ENCODE measurements at places on chromosomes 16 and 17. TPM values are rescaled to one million over a fixed set of nuclear protein-coding genes. Genes with fewer than 3 reads are reported as not detected.

- no peak for DNase-seq
- H3K27ac ChIP-seq = no peak overlapping the region
- H3K4me3 ChIP-seq = no peak overlapping the region
- peaks cover 4% of the 10 kb centered on the region for H3K27me3 ChIP-seq
- H3K4me1 ChIP-seq = peaks cover 4% of the 10 kb centered on the region
Measured at GRCh38 chr17:27384726-27385125, 71.5 kb upstream of the KSR1 start.

DNA sequence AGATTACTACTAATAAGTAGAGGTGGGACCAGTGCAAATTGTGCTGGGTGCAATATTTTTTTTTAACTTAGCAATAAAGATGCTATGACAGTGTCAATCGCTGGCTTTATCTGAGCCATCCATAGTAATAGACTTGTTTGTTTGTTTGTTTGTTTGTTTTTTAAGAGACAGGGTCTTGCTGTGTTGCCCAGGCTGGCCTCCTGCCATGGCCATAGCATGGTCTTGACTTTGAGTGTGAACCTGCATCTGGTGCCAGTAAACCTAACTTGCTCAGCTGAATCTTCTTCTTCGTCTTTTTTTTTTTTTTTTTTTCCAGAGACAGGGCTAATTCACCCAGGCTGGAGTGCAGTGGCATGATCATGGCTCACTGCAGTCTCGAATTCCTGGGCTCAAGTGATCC is 46.6 kb downstream of the ZNRF1 start:
- H3K36me3 ChIP-seq = peaks cover 12% of the 10 kb centered on the region
- DNase-seq = no peak
- H3K27ac ChIP-seq = no peak overlapping the region
- H3K4me3 ChIP-seq = no peak overlapping the region
- peaks cover 5% of the 10 kb centered on the region for H3K4me1 ChIP-seq
- H3K27me3 ChIP-seq = no peaks in the 10 kb centered on the region

- DNase-seq = no peak
- peaks cover 5% of the 10 kb centered on the region for H3K27me3 ChIP-seq
- no peaks in the 10 kb centered on the region for H3K36me3 ChIP-seq
- H3K27ac ChIP-seq = no peak overlapping the region
- no peaks in the 10 kb centered on the region for H3K4me1 ChIP-seq
Measured at GRCh38 chr16:8023326-8023725, 567.0 kb downstream of the TMEM114 start.

CDYL2 gene
- total RNA-seq = 6.3 TPM

ZFP3 gene
- total RNA-seq = 0.53 TPM

GRCh38 chr16:3643095-3643730 is 11.3 kb upstream of the DNASE1 start:
- peaks cover 36% of the 10 kb centered on the region for H3K4me1 ChIP-seq
- peak; percentile 44 for DNase-seq
- H3K36me3 ChIP-seq = peaks cover 12% of the 10 kb centered on the region
- H3K4me3 ChIP-seq = peak overlapping the region; percentile 67
- H3K27ac ChIP-seq = peak overlapping the region; percentile 83

- peaks cover 13% of the 10 kb centered on the region for H3K4me1 ChIP-seq
- DNase-seq = no peak
- H3K4me3 ChIP-seq = no peak overlapping the region
- H3K36me3 ChIP-seq = no peaks in the 10 kb centered on the region
- H3K27ac ChIP-seq = no peak overlapping the region
Measured at GRCh38 chr17:75335315-75335714, 46.1 kb upstream of the SLC25A19 start.

DNA sequence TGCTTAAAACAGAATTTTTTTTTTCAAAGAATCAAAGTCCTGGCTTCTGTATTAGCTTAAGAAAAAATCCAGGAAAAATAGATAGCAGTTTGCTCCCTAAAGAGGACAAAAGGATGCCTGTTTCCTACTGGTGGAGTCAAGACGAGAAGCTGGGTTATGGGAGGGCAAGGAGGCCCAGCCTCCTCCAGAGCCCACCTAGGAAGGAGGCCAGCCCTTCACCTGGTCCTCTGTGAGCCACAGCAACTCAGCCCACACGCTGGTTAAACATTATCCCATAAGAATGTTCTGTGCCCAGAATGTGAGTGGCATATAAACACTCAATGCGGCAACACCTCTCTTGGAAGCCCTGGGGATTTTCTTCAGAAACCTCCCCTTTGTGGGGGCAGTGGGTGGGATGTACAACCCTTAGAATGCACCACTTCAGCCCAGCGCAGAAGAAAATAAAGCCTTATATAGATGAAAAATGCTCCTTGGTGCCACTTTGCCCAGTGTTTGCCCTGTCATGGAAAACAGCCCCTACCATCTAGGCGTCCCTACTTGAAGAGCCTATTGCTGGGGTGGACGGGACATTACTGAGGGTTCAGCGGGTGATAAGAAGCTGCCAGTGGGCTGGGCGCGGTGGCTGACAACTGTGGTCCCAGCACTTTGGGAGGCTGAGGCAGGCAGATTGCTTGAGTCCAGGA is 48.0 kb downstream of the TEKT5 start:
- no peak overlapping the region for H3K4me3 ChIP-seq
- DNase-seq = no peak
- H3K36me3 ChIP-seq = no peaks in the 10 kb centered on the region
- H3K4me1 ChIP-seq = peaks cover 10% of the 10 kb centered on the region

DNA sequence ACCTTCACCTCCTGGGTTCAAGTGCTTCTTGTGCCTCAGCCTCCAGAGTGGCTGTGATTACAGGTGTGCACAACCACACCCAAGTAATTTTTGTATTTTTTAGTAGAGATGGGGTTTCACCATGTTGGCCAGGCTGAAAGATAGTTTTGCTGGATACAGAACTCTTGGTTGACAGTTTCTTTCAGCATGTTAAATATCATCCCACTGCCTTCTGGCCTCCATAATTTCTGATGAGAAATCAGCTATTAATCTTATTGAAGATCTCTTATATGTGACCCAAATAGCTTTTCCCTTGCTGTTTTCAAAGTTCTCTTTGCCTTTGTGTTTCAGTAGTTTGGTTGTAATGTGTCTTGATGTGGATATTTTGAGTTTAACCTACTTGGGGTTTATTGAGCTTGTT is 50.3 kb upstream of the BRD7 start:
- peaks cover 4% of the 10 kb centered on the region for H3K4me1 ChIP-seq
- H3K4me3 ChIP-seq = no peak overlapping the region
- peaks cover 3% of the 10 kb centered on the region for H3K27me3 ChIP-seq
- no peak for DNase-seq
- H3K27ac ChIP-seq = no peak overlapping the region

STAC2 gene
- total RNA-seq = 1.5 TPM

DNA sequence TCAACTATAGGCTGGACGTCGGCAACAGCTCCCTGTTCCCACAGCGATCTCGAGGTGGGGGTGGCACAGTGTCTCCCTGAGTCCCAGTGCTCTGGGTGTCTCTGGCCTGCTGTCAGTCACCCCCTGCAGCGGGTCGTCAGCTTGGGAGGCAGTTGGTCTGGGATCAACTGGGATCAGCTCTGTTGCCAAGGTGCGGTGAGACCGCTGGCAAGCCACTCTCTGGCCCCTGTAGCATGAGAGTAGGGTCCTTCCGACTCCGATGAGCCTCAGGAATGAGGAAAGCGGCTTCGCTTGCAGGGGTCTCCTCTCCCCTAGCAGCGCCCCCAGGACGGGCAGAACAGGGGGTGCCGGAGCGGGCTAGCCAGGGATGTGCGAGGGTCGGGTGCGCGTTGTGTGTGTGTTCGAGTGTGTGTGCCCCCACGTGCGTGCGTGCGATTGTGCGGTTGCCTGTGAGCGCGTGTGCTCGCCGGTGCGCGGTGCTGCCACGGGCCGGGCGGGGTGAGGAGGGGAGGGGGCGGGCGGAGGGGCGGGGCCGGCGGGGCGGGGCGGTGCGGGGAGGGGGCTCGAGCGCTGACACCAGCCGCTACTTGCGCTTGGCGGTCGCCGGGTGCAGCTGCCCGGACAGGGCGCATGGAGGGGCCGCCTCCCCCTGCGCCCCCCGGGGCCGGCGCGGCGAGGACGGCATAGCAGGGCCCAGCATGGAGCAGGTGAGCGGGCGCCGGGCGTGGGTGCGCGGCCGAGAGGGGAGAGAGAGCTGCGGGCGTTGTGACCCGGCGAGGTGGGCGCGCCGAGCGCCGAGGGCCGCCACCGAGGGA is 9.4 kb upstream of the ARHGAP23 start:
- H3K27ac ChIP-seq = peak overlapping the region; percentile 72
- no peak for DNase-seq
- H3K36me3 ChIP-seq = no peaks in the 10 kb centered on the region
- peaks cover 41% of the 10 kb centered on the region for H3K27me3 ChIP-seq
- peaks cover 8% of the 10 kb centered on the region for H3K4me1 ChIP-seq

ZDHHC1 gene
- 11.3 TPM for total RNA-seq

FOXC2 gene
- 11.3 TPM for total RNA-seq

NEUROD2 gene
- total RNA-seq = not detected

GRCh38 chr17:10384175-10384574 is 11.4 kb upstream of the MYH13 start:
- H3K27me3 ChIP-seq = peaks cover 19% of the 10 kb centered on the region
- no peaks in the 10 kb centered on the region for H3K4me1 ChIP-seq
- H3K36me3 ChIP-seq = no peaks in the 10 kb centered on the region

GRCh38 chr17:55175788-55176427 is 88.9 kb upstream of the HLF start:
- no peak overlapping the region for H3K27ac ChIP-seq
- H3K27me3 ChIP-seq = no peaks in the 10 kb centered on the region
- peaks cover 35% of the 10 kb centered on the region for H3K4me1 ChIP-seq
- no peak overlapping the region for H3K4me3 ChIP-seq

RDM1 gene
- 3.9 TPM for total RNA-seq

- no peak for DNase-seq
- no peaks in the 10 kb centered on the region for H3K36me3 ChIP-seq
- H3K4me1 ChIP-seq = no peaks in the 10 kb centered on the region
- H3K27ac ChIP-seq = no peak overlapping the region
Measured at GRCh38 chr17:13634021-13634420, 32.3 kb upstream of the HS3ST3A1 start.

DNA sequence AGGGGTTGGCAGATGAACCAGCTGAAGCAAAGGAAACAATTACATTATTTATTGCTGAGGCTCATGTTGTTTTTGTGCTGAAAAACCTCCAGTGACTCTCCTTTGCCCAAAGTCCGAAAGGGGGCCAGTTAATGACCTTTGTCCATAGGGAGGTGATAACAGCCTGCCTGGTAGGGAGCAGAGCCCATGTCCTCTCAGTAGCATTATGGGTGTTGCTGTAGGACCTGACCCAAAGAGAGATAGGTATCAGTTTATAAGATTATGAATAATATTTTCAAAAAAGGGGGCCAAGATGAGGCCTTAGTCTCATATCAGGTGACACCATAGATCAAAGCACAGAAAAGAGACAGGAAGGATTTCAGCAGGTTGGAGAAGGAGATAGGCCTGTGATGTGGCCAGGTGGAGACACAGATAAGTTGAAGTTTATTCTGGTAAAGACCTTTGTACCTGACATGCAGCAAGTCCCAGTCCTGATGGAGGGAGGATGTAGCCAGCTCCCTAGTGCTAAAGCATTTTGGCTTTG is 55.1 kb downstream of the CENPV start:
- peaks cover 9% of the 10 kb centered on the region for H3K4me1 ChIP-seq
- H3K27ac ChIP-seq = no peak overlapping the region
- no peak for DNase-seq
- peaks cover 5% of the 10 kb centered on the region for H3K36me3 ChIP-seq

WNT9B gene
- 0.89 TPM for total RNA-seq

DNA sequence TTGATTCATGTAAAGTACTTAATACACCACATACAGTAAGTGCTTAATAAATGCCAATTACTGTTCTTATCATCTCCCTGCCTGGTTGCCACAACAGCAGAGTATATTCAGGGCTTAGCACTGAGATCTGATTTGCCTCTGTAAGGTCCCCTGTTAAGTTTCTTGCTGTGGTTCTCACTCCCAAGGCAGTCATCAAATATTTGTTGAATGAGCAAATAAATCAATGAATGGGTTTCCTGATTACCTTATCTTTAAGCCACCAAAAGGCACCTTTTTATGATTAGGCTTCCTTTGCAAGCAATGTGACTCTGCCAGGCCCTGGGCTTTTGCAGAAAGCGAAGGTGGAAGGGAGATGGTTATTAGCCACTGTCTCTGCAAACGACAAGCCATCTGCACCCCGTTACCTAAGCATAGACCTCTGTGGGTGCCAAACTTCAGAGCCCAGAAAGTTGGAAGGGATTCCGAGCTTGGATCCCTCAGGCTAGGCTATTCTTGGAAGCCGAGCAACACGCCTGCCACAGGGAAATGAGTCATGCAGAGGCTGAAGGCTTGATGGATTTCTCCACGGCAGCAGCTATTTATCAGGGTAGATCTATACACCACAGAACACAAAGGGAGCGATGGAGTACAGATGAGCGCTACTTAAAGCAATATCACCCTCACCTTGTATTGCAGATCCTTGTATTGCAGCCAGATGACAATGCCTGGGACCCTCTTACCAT is 102.0 kb downstream of the GRIN2A start:
- peaks cover 4% of the 10 kb centered on the region for H3K36me3 ChIP-seq
- peaks cover 30% of the 10 kb centered on the region for H3K27me3 ChIP-seq
- no peak for DNase-seq
- H3K4me1 ChIP-seq = peaks cover 20% of the 10 kb centered on the region
- H3K27ac ChIP-seq = peak overlapping the region; percentile 8
- peak overlapping the region; percentile 51 for H3K4me3 ChIP-seq

- no peaks in the 10 kb centered on the region for H3K27me3 ChIP-seq
- H3K27ac ChIP-seq = no peak overlapping the region
- H3K36me3 ChIP-seq = no peaks in the 10 kb centered on the region
- H3K4me3 ChIP-seq = no peak overlapping the region
- no peaks in the 10 kb centered on the region for H3K4me1 ChIP-seq
- DNase-seq = no peak
Measured at GRCh38 chr16:31678649-31679325, 151.1 kb downstream of the AHSP start.

GRCh38 chr16:85863384-85863774 is 35.6 kb upstream of the IRF8 start:
- H3K36me3 ChIP-seq = no peaks in the 10 kb centered on the region
- H3K27me3 ChIP-seq = peaks cover 32% of the 10 kb centered on the region
- no peak overlapping the region for H3K27ac ChIP-seq
- H3K4me1 ChIP-seq = no peaks in the 10 kb centered on the region
- H3K4me3 ChIP-seq = no peak overlapping the region

All from type B pancreatic cell (in vitro differentiated cells).